ENCODE measurements at places on chromosomes 6 and 20.
A peak's percentile ranks its signal among the peaks of the same experiment; 100 is the strongest.

DNA sequence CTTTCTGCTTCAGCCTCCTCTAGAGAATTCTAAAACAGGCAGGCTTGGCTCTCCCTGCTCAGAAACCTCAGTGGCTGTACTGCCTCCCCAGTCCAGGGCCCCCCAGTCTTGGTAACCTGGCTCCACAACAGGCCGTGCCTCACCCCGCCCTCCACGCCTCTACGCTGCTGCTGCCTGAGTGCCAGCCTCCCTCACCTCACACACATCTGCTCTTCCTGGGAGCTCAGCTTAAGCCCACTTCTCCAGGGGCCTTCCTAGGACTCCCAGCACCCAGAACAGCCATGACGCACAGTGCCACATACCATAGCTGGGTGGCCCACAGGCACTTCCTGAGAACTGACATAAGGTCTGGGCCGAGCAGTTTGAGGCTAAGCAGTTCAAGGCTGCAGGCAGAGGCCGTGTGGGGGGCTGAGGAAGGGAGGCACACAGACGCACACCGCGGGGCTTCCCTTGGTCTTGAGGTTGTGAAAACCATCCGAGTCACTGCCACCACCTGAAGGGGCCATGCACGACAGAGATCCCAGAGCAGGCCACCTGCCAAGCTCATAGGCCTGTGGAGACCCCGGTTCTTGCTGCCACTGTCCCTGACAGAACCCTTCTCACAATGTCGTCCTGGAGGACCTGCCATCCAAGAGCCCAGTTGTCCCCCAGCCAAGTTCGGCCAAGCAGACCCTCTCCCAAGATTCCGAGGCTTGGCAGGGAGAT lies 42.6 kb downstream of the DSTN start:
- H3K4me3 ChIP-seq, result no peak overlapping the region
- DNase-seq, result no peak
- H3K36me3 ChIP-seq, result no peaks in the 10 kb centered on the region
- peak overlapping the region; percentile 71 for H3K27ac ChIP-seq
- no peaks in the 10 kb centered on the region for H3K27me3 ChIP-seq

GRCh38 chr20:25178563-25179438 lies 16.7 kb upstream of the ENTPD6 start:
- H3K36me3 ChIP-seq, result no peaks in the 10 kb centered on the region
- H3K4me3 ChIP-seq, result no peak overlapping the region
- no peaks in the 10 kb centered on the region for H3K27me3 ChIP-seq
- DNase-seq, result no peak
- no peaks in the 10 kb centered on the region for H3K4me1 ChIP-seq

GRCh38 chr6:56259234-56260077 lies 12.1 kb upstream of the COL21A1 start:
- H3K27me3 ChIP-seq, result no peaks in the 10 kb centered on the region
- H3K27ac ChIP-seq, result no peak overlapping the region
- DNase-seq, result no peak
- no peaks in the 10 kb centered on the region for H3K4me1 ChIP-seq
- no peaks in the 10 kb centered on the region for H3K36me3 ChIP-seq
- H3K4me3 ChIP-seq, result no peak overlapping the region

- no peaks in the 10 kb centered on the region for H3K4me1 ChIP-seq
- H3K27ac ChIP-seq, result no peak overlapping the region
- H3K27me3 ChIP-seq, result no peaks in the 10 kb centered on the region
- H3K36me3 ChIP-seq, result no peaks in the 10 kb centered on the region
- H3K4me3 ChIP-seq, result no peak overlapping the region
Observed at GRCh38 chr6:135256866-135257265, 75.8 kb downstream of the MYB start.

DNA sequence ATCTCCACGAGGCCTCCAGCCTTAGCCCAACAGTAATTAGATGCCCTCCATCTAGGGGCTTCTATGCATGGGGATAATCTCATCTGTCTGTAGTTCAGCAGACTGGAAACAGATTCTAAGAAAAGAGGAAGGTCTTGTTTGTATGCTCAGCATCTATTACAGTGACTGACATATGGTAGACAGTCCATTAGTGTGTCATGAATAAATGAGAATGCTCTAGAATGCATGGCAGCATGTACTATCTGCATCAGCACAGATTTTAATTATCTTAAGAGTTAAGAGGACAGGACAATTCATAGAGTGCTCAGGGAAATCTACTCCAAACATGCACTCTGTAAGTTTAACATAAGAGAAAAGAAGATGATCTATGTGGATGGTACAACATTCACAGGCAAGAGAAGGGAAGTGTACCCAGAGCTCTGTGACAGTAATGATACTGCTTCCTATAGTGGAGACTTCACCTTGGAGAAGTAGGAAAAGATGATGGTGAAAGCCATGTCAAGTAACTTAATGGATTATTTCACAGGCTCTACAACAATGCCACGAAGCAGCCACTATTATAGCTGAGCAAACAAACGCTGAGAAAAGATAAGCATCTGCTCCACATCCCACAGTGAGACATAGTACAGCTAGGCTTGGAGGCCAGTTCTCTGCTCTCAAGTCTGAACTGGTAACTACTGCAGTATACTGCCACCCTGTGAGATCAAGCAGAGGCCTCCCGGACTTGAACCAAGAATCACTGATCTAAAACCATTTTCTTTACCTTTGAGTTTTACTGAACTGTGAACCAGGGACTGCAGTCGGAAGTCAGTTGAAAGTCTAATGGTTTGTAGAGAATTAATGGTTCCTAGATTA lies 309.2 kb upstream of the SPTLC3 start:
- H3K4me3 ChIP-seq, result no peak overlapping the region
- H3K4me1 ChIP-seq, result no peaks in the 10 kb centered on the region
- DNase-seq, result no peak
- H3K27ac ChIP-seq, result no peak overlapping the region

GRCh38 chr6:33927616-33928015 lies 123.8 kb upstream of the MLN start:
- H3K4me1 ChIP-seq, result no peaks in the 10 kb centered on the region
- no peaks in the 10 kb centered on the region for H3K27me3 ChIP-seq
- H3K27ac ChIP-seq, result no peak overlapping the region
- H3K36me3 ChIP-seq, result no peaks in the 10 kb centered on the region

GRCh38 chr6:109342506-109342905 lies 39.8 kb downstream of the CD164 start:
- H3K36me3 ChIP-seq, result no peaks in the 10 kb centered on the region
- H3K4me3 ChIP-seq, result no peak overlapping the region
- H3K4me1 ChIP-seq, result no peaks in the 10 kb centered on the region
- H3K27ac ChIP-seq, result no peak overlapping the region
- no peak for DNase-seq
- H3K27me3 ChIP-seq, result no peaks in the 10 kb centered on the region

DNA sequence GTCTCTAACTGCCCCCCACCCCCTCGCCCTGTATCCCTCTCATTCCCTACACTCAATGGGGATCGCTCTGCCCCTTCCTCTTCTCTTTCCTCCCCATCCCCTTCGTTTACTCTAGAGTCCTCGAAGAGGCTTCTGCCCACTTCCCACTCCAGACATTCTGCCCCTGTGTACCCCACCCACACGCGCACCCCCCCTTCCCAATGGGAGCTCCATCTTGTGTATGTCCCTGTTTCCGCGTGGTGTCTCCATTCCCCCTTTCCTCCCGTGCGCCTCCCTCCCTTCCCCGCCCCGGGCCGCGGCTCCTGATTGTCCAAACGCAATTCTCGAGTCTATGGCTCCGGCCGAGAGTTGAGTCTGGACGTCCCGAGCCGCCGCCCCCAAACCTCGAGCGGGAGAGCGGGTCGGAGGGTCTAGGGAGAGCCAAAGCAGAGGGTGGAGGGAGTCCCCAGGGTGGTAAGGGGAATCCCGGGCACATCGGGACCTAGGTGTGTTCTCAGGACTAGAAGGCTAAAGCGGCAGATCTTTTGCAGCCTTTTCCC lies 679 bp upstream of the RING1 start:
- no peaks in the 10 kb centered on the region for H3K27me3 ChIP-seq
- peaks cover 11% of the 10 kb centered on the region for H3K4me1 ChIP-seq
- peak; percentile 75 for DNase-seq
- peak overlapping the region; percentile 91 for H3K27ac ChIP-seq
- peak overlapping the region; percentile 89 for H3K4me3 ChIP-seq

GRCh38 chr20:21389368-21389767 lies 8.0 kb downstream of the NKX2-4 start:
- no peak overlapping the region for H3K27ac ChIP-seq
- H3K27me3 ChIP-seq, result no peaks in the 10 kb centered on the region
- DNase-seq, result no peak
- no peaks in the 10 kb centered on the region for H3K36me3 ChIP-seq
- no peaks in the 10 kb centered on the region for H3K4me1 ChIP-seq

DNA sequence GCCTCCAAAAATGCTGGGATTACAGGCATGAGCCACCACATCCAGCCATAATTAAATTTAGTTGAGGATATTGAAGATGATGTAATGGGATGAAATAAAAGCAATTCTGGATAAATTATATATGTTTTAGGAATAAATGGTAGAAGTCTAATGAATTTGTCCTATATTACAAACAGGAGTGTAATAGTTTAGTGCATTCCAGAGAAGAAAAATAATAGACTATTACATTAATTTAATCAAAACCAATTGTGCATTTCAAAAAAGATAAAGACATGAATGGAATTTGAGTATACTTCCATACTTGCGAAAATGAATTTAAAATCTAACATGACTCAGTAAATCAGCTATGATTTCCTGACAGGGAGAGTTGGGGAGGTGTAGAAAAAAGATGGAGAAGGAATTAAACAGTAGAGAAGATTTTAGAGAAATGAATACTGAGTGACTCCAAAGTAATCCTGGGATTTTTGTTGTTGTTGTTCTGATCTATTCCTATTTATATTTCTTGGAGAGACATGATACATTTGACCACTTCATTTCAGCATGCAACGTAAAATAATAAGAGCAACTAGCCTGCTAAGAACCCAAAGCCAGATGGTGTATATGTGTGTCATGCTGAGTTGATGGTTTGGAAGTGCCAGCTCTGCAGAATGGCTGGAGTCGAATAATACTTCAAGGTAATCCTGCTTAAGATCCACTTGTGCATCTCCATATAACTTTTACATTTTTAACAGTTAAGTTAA lies 67.4 kb downstream of the AIG1 start:
- H3K36me3 ChIP-seq, result no peaks in the 10 kb centered on the region
- H3K4me3 ChIP-seq, result no peak overlapping the region

- no peaks in the 10 kb centered on the region for H3K36me3 ChIP-seq
- no peaks in the 10 kb centered on the region for H3K4me1 ChIP-seq
- H3K27ac ChIP-seq, result no peak overlapping the region
- DNase-seq, result no peak
- H3K27me3 ChIP-seq, result no peaks in the 10 kb centered on the region
Observed at GRCh38 chr20:40711079-40711478, 22.0 kb upstream of the MAFB start.

- no peak for DNase-seq
- H3K27me3 ChIP-seq, result no peaks in the 10 kb centered on the region
- H3K4me1 ChIP-seq, result no peaks in the 10 kb centered on the region
- H3K4me3 ChIP-seq, result no peak overlapping the region
- no peaks in the 10 kb centered on the region for H3K36me3 ChIP-seq
Observed at GRCh38 chr20:6784210-6784631, 16.7 kb downstream of the BMP2 start.

DNA sequence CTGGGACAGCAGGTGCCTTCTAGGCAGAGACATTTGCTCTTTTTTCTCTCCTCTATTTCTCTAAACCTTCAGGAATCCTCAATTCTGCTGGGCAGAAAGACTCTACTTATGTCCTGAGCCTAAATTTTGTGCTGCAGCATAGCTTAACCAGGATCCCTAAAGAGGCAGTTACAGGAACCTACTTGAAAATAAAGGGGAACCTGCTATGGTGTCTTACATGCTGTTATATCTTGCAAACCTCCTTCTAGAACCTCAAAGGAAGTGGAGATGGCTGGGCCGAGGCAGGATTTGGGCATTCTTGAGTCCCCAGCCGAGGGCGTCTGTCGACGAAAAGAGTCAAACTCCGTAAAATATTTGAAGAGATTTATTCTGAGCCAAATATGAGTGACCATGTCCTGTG lies 17.1 kb upstream of the GMNN start:
- DNase-seq, result no peak
- no peak overlapping the region for H3K4me3 ChIP-seq
- H3K4me1 ChIP-seq, result no peaks in the 10 kb centered on the region
- no peak overlapping the region for H3K27ac ChIP-seq
- H3K36me3 ChIP-seq, result no peaks in the 10 kb centered on the region

DNA sequence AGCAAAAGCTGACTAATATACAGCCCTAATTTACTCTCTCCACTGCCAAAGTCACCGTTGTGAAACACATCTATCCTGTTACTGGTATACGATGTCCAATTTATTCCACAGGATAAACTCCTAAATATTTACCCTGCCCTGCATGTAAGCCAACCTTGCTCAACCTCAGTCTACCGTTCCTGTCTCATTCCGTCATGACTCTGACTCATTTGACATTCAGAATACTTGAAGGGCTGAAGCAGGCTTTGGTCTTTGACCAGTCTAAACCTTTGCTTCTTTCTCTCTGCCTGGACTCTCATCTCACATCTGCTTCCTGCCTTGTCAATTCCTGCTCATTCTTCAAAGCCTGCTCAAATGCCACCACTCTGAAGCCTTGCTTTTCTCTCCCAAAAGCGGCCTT lies 157.5 kb downstream of the SCP2D1 start:
- no peaks in the 10 kb centered on the region for H3K4me1 ChIP-seq
- no peaks in the 10 kb centered on the region for H3K36me3 ChIP-seq
- no peak overlapping the region for H3K4me3 ChIP-seq
- no peak overlapping the region for H3K27ac ChIP-seq

- H3K36me3 ChIP-seq, result no peaks in the 10 kb centered on the region
- no peak overlapping the region for H3K27ac ChIP-seq
- H3K4me1 ChIP-seq, result no peaks in the 10 kb centered on the region
- H3K27me3 ChIP-seq, result no peaks in the 10 kb centered on the region
- H3K4me3 ChIP-seq, result no peak overlapping the region
- no peak for DNase-seq
Observed at GRCh38 chr6:107128175-107128574, 12.9 kb upstream of the BEND3 start.

DNA sequence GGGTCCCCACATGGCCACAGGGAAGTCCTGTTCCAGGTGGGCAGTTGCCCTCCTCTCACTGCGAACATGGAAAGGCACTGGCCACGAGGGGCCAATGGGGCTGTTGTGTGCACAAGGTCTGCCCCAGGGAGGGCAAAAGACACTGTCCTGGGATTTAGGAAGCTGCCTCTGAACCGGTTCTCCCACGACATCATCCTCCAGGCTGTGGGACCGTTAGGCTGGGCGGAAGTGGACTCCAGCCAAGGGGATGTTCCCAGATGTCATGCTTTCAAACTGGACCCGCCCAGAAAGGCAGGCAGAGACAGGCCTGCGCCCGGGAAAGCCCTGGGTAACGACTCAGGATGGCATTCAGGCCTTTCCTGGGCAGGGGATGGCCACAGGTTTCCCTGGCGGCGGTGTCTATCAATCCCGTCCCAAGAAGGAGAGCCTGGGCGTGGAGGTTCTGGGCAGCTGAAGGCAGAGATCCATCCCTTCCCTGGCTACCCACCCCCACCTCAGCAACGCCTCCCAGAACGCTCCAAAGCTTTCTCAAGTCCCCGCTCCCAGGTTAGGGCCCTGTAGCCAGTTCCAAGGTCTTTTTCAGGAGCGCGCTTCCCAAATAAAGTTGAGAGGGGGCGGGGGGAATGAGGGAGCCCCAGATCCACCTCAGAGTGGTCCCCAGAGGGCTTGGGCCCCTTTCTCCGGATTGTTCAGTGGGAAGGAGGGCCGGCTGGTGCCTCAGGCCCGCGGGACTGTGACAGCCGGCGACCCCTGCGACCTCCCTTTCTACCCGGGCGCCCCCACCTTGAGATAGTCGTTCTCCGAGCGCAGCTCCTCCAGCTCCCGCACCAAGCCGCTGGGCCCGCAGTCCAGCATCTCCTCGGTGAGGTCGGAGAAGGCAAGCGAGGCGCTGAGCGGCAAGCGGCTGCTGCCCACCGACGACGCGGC lies 13.8 kb upstream of the TLDC2 start:
- peak overlapping the region; percentile 86 for H3K27ac ChIP-seq
- DNase-seq, result peak; percentile 85
- H3K4me1 ChIP-seq, result peaks cover 57% of the 10 kb centered on the region
